Stimulated activated CD8-positive, alpha-beta memory T cell treated with anti-CD3 and anti-CD28 coated beads, Interleukin-7, amount 100 ng/mL, for 4 hours (primary cell): ENCODE measurements at places on chromosomes 5 and 9.

DNA sequence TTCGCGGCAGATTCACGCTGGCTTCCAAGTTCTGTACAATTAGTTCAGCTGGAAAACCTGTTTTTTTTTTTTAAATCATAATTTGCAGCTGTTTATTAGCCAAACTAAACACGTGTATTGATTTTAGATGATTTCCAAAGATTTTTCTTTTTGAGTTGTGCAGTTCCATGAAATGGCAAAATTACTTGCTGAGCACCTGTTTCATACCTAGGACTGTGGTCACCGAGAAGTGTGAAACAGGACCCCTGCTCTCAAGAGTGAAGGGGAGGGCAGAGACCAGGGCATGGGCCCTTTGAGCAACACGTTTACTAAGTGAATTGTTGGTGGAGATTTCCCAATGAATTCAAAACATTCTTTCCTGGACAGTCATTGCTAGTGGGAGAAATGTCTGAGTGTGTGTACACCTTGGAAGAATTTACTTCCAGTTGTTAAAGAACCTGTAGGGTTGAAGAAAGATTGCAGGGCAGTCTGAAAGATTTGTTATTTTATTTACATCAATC, 688 bp downstream of the SNX24 start:
- DNase-seq: no peak

DNA sequence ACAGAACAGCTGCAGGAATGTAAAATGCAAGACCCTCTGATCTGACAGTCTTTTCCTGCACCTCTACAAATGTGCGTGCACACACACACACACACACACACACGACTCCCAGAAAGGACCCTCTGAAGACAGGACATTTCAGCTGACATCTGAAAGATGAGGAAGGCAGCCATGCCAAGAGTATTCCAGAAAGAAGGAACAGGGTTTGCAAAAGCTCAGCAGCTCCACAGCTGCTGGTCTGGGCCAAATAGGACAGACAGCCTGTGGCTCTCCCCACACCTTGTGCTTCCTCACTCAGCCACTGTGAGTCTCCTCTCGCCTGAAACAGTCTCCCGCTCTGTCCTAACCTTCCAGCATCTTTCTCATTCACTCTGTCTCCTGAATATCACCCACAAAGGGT, 189.0 kb downstream of the PALM2AKAP2 start:
- DNase-seq: no peak

- DNase-seq: no peak
These were observed 28.5 kb downstream of the GLRA1 start for GRCh38 chr5:151896031-151896691.

GRCh38 chr5:158856291-158856690, 243.4 kb downstream of the EBF1 start:
- DNase-seq: no peak

GRCh38 chr5:10479154-10479721, 37.6 kb downstream of the ROPN1L start:
- DNase-seq: no peak

GRCh38 chr5:2223303-2223702, 340.6 kb upstream of the IRX4 start:
- DNase-seq: no peak

- no peak for DNase-seq
These were observed 273.3 kb downstream of the AOPEP start for GRCh38 chr9:94999832-95000231.

DNA sequence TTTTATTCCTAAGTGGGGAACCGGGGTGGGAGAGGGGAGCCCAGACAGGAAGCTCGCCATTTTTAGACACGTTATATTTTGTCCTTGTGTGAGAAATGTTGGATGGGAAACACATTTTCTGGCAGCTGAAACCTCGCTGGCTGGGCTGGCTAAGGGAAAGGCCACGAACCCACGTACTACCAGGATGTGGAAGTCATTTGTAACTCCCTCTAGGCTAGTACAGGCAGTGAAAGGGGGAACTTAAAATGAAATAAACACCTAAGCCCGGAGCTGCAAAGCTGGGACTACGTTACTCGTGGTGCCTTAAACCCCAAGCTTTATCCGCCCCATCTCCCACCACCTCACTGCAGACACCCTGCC, 42.5 kb downstream of the TMEM174 start:
- DNase-seq: no peak

GRCh38 chr9:134642385-134643181, 980 bp downstream of the COL5A1 start:
- DNase-seq: no peak

DNA sequence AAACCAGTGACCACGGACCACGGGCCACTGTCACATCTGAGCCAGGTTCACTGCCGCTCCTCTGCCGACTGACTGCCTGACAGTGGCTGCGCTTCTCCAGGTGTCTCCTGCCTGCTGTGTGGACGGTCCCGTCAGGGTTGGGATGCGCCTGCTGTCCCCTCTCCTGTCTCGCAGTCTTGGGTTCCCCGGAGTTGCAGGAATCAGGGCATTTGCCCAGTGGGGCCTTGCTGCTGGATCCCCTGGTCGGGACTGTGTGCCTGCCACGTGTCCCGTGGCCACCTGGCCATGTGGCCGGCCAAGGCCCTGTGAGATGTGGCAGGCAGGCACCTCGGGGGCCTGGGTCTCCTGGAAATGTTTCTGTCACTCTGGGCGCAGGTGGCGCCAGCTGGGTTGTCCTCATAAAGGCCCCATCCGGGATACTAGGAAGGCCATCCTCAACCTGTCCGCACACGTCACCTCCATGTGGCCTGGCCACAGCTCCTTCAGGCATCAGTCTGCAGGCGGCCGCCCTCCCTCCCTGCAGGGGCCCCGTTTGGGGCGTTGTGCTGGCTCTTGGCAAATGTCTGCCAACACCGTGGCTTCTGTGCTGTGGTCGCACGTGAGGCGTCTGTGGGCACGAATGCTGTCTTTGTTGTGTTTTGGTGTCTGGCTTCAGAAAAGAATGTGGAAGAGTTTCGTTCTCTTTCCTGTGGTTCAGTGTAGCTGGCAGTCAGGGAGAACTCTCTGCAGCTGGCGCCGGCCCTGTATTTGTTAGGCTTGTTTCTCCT, 6.4 kb upstream of the TOR4A start:
- DNase-seq: no peak

DNA sequence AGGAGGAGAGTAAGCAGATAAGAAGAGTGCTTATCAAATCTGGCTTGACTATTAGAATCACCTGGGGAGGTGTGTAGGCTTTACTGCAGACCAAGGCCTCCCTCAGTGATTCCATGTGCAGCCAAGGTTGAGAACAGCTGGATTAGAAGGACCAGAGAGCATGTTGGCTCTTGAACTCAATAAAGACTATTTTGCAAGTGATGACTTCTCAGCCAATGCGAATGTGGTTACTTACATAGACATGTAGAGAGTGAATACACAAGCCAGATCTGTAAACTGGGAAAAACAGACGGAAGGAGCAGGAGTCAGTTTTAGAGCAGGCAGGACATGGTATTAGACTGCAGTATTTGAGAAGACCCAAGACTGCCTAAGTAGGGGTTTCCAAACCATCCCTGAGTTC, 48.5 kb downstream of the MAMDC2 start:
- DNase-seq: no peak

DNA sequence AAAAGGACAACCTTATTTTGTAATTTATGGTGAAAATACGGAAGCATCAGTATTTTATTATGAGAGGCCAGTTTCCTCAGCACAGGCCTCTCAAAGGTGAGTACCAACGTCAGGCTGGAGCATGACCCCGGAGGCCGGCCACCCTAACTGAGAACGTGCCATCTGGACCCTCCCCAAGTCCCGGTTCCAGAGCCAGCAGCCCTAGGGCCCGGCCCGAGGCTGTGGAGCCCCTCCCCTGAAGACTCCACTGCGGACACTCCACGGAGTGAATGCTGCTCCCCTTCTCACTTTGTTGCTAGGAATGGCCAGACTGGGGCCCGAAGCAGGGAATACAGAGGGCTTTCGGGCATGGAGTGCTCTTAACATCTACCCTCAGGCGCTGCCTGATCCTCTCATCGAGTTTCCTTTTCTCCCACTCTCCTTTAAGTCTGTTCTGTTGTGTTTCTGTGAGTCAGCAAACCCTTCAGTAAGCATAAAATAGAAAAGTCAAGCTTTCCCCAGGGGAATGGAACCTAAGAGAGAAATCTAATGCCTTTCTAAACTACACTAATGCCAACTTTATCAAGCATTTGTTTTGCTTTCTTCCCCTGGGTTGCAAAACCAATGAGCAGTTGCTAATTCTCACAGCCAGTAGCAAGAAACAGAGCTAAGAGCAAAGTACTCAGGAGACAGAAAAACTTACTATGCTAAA, 4.5 kb downstream of the BRD9 start:
- no peak for DNase-seq

GRCh38 chr5:74085782-74086181, 459.8 kb downstream of the ARHGEF28 start:
- no peak for DNase-seq

DNA sequence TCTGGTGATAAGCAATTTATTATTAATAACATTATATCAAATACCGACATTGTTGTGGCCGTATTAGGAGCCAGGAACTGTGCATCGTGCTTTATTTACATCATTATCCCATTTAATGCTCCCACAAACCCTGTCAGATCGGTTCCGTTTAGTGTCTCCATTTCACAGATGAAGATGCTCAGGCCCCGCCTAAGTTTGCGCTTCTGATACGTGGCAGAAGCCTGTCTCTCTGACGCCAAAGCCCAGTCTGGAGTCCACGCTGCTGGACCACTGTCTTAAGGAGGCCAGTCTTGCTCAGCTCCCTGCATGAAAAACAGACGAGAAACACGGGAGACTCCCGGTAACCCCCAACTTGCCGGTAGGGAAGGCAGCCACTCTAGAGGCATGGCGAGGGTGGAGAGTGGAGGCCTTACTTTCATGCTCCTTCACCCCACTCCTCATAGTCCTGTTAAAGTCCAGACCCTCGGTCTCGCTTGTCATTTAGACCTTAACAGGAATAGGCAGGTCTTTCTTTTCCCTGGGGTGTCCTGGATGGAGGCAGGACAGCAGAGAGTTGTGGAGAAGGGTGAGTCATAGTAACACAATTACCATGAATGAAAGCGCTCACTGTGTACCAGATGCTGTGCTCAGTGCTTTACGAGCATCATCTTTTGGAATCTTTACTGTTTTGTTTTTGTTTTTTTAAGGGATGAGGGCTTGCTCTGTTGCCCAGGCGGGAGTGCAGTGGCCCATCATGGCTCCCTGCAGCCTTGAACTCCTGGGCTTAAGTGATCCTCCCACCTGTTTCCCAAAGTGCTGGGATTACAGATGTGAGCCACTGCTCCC, 872 bp downstream of the TXNDC15 start:
- DNase-seq: peak; percentile 5

GRCh38 chr5:138752951-138753793, at the start of gene CTNNA1:
Gene CTNNA1, plus strand, starts transcription at chr5:138753425. Its CDS starts 28,500 bp downstream, at chr5:138781925.
- peak; percentile 25 for DNase-seq

DNA sequence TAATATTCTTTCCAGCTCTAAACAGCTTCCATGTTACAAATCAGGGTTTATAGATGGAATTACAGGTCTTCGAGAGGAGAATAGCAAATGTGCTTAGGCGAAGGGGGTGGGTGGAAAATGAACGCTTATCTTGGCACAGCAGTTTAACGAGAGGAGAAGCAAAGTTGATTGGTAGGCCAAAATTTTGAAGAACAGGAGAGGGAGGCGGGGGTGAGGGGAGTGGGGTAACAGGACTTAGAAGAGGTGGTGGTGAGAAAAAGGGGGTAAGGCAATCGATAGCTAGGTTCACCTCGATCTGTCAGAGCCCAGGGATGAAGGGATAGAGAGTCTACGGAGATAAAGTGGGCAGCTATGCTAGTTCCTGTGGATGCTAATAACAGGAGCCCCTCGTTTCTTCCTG, 764 bp downstream of the ANKRA2 start:
- DNase-seq: no peak

- no peak for DNase-seq
These were observed 6.2 kb upstream of the SPINK4 start for GRCh38 chr9:33233626-33234342.

GRCh38 chr9:128201441-128202369, 1.5 kb upstream of the DNM1 start:
- no peak for DNase-seq

DNA sequence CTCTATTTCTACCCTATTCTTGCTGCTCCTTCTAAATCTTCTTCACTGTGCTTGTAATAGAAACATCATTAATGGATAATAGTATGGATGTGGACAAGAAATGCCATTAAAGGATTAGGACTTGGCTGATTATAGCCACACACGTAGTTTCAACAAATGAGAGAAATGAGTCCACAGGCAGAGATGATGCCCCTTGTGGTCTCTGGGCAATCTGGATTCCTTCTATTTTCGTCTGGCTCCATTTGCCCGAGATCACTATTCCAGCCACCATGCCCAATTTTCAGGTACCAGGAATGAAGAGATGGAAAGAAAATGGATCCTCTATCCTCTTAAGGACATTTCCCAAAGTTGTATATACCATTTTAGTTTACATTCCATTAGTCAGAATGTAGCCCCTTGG, 13.2 kb downstream of the VLDLR start:
- DNase-seq: no peak

- no peak for DNase-seq
These were observed 242.6 kb downstream of the KIAA0825 start for GRCh38 chr5:94375801-94376200.
